ENCODE measurements at places on chromosomes 5 and 9.

DNA sequence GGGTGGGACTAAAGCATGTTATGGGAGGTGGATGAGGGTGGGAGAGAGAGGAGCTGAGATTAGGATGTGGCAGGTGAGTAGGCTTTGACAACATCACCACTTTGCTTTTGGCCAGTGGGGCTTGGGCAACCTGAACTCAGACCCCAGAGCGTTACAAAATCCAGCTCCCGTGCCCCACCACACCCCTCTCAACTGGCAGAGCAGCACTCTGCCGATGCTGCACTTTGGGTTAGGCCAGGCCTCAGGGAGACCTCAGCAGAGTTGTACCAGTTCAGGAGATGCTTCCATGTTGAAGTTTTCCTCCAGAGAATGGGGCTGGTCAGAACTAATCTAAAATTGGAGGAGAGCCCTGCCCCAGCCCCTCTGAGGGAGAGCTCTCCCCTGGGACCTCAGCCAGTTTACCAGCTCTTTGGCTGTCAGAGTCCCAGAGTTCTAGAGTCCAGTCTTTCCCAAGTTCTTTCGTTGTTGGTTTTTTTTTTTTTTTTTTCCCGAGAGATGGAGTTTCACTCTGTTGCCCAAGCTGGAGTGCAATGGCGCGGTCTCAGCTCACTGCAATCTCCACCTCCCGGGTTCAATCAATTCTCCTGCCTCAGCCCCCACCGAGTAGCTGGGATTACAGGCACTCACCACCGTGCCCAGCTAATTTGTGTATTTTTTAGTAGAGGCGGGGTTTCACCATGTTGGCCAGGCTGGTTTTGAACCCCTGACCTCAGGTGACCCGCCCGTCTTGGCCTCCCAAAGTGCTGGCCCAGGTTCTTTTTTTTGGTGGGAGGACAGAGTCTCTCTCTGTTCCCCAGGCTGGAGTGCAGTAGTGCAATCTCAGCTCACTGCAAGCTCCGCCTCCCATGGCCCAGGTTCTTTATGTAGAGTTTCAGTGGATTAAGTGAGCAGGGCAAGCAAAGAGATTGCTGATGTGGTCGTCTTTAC is 17.8 kb downstream of the NUDT2 start:
- DNase-seq, result peak; percentile 27

DNA sequence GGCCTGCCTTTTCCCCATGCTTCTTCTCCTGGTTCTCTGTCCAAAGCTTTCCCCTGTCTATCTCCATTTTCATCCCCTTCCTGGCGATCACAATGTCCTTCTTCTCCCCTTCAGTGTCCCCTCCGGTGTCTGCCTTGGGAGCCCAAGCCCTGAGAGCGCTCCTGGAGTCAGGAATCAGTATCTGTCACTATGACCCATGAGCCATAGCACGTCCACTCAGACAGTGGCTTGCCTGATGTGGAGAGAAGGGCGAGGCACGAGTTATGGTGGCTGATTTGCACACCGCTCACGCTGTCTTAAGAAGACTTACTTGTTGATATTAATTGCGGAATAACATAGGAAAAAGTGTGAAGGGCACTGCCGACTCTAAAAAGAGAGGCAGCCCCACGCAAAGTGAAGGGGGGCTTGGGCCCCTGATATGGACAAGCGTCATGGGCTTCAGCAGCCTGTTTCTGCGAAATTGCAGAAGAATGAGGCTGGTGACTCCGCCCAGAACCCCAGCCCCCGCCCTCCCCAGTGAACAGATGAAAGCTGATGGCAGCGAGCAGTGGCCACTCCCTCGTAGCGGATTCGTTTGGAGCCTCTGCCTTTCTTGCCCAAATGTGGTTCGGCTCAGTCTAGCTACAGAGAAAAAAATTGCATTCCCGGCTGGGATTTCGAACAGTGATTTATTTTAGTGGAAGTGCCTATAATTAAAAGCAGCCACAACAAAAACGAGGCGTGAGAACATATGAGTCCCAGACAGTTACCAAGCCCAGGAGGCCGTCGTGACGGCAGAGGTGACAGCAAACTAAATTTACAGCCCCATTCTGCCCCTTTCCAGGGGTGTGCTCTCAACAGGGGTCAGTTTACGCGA is 149.8 kb downstream of the ICE1 start:
- peak; percentile 31 for DNase-seq

GRCh38 chr5:50564079-50564478 is 102.4 kb upstream of the PARP8 start:
- no peak for DNase-seq

- DNase-seq, result no peak
These were observed 77.4 kb downstream of the SEC61B start for GRCh38 chr9:99299211-99300102.

DNA sequence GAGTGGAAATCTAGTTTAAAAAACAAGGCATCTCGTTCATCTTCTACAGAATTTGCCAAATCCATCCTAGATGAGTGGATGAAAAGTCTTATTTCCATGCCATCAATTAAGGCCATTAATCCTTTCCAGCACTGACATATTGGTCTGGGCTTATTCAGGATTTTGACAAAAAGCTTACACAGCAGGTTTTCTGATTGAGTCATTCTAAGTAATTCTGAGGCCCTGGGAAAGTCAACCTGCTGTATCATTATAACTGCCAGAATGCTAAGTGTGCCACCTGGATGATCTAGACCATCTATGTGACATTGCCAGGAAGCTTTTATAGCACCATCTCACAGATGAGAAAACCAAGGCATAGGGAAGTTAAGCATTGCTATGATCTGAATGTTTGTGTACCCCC is 132.1 kb upstream of the MAP3K1 start:
- DNase-seq, result no peak

- no peak for DNase-seq
These were observed 325.8 kb upstream of the RIOK2 start for GRCh38 chr5:97508864-97509263.

- no peak for DNase-seq
These were observed 1.6 kb downstream of the SPACA9 start for GRCh38 chr9:132880324-132880661.

DNA sequence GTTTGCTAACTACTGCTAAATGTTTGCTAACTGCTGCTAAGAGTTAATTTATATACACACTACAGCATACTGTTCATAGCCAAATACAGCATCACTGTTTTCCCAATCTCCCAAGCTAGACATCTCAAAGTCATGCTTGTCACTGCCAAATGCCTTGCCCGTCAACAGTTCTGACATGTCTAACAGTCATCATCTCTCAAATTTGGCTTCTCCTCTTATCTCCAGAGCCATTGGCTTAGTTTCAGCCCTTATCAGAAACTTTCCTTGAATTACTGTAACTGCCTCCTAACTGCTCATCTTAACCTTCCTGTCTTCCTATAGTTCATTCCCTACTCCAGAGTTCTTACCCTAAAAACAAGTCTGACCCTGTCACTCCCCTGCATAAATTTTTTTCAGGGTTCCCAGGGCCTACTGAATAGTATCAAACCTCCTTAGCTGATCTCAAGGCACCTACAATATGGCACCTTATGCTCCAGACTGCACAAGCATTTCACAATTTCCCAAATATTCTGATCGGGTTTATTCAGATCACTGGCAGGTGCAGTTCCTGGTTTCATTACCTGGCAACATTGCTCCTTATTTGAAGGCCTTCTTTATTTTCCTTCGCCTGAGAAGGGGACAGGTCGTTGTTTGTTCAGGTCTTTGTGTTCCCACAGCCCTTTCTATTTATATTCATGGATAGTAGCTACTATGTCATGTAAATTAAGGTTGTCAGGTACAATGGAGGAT is 55.9 kb upstream of the ANKRD55 start:
- no peak for DNase-seq

- DNase-seq, result no peak
These were observed 208.4 kb upstream of the PPP1R2B start for GRCh38 chr5:156641686-156642085.

GRCh38 chr5:169791251-169791650 is 154.2 kb downstream of the DOCK2 start:
- DNase-seq, result no peak

- peak; percentile 19 for DNase-seq
These were observed 205.6 kb downstream of the DENND1A start for GRCh38 chr9:123724211-123724796.

GRCh38 chr5:177606071-177607051 is 6.4 kb downstream of the B4GALT7 start:
- DNase-seq, result no peak

DNA sequence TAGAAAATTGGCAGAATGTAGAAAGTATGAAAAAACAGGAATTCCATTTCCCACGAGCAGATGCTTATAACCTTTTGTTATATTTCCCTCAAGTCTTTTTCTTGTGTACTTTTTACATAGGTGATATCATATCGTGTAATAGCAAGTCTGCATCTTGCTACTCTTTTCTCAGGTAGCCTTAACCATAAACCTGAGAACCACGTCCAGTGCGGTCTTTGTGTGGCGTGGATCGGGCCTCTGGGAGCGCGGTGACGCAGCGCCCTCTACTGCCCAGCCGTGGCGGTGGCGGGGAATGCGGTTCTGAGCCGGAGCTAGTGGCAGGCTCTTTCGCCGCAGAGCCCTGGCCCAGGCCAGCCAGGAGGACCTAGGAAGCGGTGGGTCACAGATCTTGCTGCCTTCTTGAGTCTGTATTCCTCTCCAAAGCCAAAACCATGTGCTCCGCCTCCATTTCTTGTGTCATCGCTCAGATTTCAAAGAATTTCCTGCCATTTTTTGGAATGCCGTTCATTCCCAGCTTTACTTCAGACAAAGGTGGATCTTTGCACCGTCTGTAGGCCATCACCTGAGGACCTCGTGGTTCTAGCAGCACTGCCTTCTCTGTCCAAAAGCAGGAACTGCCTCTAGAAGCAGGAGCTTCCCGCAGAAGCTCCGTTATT is 71.9 kb downstream of the MVB12B start:
- DNase-seq, result peak; percentile 91

GRCh38 chr5:154865466-154866184 is 7.2 kb downstream of the CNOT8 start:
- DNase-seq, result no peak

DNA sequence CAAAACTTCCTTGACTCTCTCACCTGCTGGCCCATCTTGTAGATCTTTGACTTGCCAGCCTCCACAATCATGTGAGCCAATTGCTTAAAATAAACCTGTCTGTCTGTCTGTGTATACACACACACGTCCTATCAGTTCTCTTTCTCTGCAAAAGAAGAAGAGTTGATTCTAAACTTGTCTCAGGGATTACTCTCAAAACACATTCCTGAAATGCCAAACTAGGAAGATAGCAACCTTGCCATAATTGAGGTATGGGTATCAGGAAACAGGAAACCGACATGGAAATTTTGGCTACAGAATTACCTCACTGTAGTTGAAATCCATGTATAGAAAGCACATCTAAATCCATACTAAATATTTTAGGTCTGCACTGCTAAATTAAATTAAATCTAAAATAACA is 483.4 kb downstream of the PLK2 start:
- DNase-seq, result no peak

DNA sequence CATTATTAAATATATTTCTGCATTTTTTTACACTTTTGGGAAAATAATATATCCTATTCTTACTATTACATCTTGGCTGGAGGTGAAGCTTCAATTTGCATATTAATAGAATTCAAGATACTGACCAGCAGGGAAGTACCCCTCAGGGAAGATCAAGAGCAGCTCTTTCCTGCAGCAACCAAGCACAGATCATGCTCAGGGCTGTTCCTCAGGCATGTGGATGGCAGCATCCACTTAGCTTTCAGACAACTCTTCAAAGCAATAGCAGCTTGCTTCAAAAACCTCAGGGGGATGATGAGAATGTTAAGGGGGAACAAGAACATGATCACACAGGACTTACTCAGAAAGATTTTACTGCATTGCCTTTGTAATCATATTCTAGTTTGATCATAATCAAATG is 731.8 kb downstream of the SEMA5A start:
- DNase-seq, result no peak

GRCh38 chr9:6929441-6930215 is 171.9 kb downstream of the KDM4C start:
- DNase-seq, result no peak

GRCh38 chr9:132074736-132075135 is 4.9 kb downstream of the MED27 start:
- DNase-seq, result no peak

GRCh38 chr5:148224117-148224742 is 14.1 kb upstream of the MARCOL start:
- DNase-seq, result no peak

DNA sequence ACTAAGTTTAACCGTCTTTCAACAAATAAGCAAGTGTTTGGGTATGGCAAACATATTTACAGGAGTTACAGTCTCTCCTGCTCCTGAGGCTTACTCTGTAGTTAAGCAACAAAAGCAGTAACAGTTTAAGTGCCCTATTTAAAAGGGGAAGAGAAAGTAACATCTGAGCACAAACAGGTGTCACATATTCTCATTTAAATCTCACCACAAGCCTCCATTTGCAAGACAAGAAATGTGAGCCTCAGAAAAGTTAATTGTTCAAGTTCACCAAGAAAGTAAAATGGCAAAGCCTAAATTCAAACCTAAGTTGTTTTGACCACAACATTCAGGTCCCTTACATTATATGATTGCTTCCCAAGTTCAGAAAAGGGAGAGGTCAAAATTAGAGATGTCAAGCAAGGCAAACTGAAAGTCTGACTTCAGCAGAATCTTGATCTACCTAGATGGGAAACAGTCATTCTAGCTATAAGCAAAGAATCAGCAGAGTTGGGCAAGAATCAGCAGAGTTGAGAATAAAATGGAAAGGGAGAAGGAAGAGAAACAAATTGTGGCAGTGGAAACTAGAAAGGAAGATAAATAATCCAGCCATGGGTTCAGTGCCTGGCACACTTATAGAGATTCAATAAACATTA is 93.4 kb downstream of the STRBP start:
- no peak for DNase-seq

DNA sequence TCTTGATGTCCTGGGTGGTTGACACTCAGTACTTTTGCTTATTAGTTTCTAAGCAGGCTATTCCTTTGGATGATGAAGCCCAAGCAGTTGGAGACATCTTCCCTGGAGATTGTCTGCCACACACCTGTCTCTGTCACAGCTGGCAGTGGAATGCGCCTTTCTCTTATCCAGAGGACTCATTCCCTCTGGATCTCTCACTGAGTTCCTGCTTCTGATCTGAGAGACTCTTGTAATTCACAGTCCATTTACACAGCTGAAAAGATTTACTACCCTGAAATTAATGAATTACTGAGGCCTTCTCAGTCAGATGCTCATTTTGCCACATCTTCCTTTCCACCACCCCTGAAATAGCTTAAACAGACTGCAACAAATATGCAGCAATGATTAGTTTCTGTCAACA is 15.9 kb downstream of the TAL2 start:
- DNase-seq, result no peak

DNA sequence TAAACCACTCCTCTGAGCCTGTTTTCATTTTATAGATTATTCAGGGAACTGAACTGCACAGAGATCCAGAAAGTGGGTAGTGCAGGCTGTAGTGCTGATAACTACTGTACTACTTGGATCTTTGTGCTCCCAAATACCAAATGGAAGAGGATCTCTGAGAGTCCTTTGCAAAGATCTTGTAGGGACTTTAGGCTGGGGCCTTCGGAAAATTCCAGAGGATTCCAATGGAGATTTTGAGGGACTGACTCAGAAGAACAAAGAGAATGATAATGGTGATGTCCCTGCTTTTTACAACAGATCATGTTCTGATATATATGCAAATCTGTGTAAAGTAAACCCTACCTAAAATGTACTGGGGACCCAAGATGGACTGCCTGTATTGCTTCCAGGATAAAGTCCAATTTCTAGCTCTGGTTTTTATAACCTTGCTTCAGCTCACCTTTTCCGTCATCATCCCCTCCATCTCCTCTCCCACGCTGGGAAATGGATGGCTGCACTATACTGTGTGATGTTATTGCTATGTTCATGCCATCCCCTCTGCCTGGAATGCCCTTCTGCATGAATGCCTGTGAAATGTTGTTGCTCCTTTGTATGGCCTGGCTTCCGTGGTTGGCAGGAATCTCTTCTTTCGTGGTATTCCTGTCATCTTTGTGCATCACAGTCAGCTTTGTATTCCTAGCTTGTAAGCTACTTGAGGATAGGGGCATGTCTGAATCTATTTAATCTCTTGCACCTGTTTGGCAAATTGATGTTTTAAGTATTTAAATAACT is 9.7 kb upstream of the PSMD5 start:
- no peak for DNase-seq
